ENCODE measurements at places on chromosomes 13 and 19.

DNA sequence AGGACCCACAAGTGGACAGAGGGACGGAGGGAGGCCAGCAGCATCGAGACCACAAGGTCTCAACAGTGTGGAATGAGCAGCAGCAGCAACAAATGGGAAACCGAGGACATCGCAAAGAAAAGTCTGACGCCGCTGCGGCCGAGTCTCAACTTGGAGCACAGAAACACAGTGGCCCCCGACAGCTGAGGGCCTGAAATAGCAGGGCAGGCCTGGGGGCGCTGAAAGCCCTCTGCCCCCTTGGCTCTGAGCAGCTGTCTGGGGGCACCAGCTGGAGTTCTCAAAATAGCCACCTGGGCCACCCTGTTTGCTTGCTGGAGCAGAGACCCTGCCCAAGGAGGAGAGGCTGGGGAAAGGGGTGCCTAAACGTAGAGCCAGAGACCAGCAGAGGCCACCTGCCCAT, 5.9 kb upstream of the ISYNA1 start:
- DNase-seq = no peak

- peak; percentile 23 for DNase-seq
Observed at GRCh38 chr19:49019242-49019932, 2.5 kb upstream of the LHB start.

GRCh38 chr13:94236872-94237271, 242.6 kb downstream of the DCT start:
- no peak for DNase-seq

GRCh38 chr13:102141625-102142472, 260.0 kb downstream of the FGF14 start:
- DNase-seq = peak; percentile 23

DNA sequence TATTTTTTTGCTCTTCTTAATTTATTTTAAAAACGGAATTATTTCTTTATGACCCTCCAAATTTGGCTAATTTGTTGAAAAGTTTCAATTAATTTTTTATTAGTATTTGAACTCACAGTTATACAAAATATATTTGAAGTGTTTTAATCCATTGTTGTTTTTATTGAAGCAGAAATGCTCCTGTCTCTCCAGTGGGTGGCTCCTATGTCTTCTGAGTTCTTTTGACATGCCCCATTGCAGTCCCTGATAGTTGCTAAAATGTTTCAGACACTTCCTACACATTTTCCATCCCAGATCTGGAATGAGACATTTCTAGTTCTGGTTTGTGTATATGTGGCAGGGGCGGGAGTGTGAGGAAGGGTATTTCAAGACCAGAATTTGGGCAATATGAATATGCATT, 579.4 kb upstream of the PRR20A start:
- no peak for DNase-seq

- DNase-seq = no peak
Observed at GRCh38 chr13:51420681-51421490, 31.9 kb downstream of the INTS6 start.

DNA sequence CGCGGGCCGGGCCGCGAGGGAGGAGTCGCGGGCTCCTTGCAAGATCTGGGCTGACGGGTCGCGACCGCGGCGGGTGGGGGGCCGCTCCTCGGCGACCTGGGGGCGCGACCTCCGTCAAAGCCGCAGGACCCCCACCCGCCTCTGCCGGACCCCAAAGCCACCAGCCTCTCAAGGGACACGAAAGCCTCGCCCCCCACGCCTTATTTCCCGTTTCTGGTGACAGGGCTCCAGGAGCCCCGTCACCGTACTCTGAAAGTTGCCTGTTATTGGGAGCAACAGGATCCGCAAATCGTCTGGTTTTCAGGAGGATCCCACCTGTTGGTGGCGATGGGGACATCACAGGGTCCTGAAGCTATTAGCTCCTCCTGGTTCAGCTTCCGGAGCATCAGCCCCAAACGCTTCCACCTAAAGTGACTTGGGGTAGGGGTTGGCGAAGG, 530 bp downstream of the MAU2 start:
- DNase-seq = no peak

DNA sequence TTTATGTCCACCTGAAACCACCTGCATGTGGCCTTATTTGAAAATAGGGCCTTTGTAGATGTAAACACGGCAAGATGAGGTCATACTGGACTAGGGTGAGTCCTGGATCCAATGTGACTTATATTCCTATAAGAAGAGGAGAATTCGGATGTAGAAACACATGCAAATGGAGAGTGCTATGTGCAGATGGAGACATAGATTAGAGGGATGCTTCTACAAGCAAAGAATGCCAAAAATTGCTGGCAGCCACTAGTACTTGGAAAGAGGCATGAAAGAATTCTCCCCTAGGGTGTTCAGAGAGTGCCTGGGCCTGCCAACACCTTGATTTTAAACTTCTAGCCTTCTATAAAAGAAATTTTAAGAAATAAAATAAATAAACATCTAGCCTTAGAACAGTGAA, 226.1 kb downstream of the RFC3 start:
- DNase-seq = peak; percentile 24

DNA sequence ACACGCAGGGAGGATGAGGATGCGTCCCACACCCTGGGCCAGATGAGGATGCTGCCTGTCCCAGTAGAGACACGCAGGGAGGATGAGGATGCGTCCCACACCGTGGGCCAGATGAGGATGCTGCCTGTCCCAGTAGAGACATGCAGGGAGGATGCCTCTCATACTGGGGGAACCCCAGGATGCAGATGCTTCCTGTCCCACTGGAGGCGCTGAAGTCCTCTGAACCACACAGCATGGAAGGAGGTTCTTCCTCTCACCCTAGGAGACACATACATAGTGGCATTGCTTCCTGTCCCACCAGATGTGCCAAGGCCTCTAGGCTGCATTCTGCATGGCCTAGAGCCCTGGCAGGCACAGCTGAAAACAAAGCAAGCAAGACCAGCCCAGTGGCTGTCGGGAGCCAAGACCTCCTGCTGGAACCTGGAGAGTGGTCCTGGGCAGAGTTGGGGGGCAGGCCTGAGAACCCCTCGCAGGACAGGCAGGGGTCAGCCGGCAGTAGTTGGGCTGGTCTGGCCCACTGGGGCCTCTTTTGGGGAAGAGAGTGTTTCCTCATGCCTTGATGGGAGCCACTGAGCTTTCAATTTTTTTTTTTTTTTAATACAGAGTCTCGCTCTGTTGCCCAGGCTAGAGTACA, 4.3 kb downstream of the HPN start:
- no peak for DNase-seq

DNA sequence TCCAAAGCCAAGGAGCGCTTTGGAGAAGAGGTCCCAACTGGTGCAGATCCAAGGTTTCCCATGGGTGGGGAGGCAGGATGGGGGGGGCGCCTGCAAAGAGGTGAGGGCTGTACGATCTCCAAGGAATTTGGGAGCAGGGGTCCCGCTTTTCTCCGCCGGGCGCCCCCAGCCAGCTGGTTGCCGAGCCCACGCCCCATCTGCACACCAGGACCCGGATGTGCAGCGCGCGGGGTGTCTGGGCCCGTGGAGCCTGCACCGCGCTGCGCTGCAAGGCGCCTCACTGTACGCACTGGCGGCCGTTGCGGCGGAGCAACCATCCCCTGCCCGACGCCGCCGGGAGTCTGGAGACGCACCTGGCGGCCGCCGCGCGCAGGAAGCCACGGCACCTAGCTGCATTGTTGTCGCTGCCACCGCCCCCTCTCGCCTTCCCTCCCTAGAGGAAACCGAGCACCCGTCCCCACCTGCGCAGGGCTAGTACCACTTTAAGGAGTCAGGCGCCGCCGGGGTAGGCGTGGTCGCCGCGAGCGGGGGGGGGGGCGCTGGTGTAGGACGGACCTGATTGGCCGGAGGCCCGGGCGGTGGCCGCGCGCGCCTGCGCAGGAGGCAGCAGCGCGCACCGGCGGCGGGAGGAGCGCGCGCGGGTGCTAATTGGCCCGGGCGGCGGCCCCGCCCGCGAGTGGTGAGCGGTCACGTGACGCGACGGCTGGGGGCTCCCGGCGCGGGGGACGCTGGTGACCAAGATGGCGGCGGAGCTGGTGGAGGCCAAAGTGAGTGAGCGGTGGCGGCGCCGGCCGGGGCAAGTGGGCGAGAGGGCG, at the start of gene PIAS4:
Gene PIAS4 (plus strand): TSS at position 716 of the 815 bp plus-strand sequence. CDS start 25 bp downstream, at position 741.
- DNase-seq = peak; percentile 84

- peak; percentile 12 for DNase-seq
Observed at GRCh38 chr19:46571495-46571894, 29.6 kb upstream of the CALM3 start.

DNA sequence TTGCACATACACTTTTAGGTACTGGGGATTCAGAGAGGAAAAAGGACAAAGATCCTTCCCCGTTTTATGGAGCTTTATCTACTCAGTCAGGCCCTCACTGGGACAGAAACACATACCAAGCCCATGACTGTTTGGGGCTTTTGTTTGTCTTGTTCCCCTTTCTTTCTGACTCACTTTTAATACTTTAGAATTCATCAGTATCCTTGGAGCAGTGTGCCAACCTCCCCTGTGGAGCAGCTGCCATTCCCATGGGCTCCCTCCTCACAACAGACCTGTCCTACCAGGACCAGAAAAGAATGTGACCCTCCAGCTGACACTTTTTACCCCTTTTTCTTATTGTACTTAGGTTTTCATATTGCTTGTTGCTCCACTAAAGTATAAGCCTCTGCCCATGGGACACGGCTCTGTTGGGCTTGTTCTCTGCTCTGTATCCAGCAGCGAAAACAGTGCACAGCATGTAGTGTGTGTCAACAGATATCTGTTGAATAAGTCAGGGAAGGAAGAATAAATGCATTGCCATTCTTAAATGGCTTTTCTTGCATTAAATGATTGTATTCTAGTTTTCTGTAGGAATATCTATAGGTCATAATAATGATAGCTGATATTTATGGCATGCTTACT, 431.1 kb downstream of the EFNB2 start:
- peak; percentile 75 for DNase-seq

- no peak for DNase-seq
Observed at GRCh38 chr19:10554760-10555609, 10.8 kb downstream of the KRI1 start.

DNA sequence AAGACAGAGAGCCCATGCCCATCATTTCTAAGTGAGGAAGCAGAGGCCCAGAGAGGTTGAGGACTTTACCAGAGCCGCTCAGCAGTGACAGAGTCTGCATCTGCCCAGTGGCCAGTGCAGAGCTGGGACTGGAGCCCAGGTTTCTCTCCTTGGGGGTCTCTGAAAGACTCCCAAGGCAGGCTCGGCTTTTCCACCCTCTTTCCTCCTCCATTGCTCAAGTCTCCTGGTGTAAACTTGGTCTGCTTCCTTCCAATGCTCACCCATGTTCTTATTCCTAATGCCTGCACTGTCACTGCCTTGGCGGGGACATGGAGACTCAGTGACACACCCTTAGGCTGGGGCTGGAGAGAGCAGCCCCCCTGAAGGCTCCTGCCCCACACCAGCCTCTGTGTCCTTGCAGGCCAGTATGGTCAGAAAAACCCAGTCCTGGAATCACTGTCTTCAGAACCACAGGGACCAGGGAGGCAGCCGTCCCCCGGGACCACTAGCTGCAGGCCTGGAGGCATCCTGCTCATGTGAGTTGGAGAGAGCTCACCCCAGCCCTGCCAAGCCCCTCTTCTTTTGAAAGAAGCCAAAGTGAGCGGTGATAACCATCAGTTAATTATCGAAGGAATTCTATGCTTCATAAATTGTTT, 211.0 kb upstream of the ZNF536 start:
- no peak for DNase-seq

- no peak for DNase-seq
Observed at GRCh38 chr13:105543742-105544141, 991.7 kb downstream of the EFNB2 start.

DNA sequence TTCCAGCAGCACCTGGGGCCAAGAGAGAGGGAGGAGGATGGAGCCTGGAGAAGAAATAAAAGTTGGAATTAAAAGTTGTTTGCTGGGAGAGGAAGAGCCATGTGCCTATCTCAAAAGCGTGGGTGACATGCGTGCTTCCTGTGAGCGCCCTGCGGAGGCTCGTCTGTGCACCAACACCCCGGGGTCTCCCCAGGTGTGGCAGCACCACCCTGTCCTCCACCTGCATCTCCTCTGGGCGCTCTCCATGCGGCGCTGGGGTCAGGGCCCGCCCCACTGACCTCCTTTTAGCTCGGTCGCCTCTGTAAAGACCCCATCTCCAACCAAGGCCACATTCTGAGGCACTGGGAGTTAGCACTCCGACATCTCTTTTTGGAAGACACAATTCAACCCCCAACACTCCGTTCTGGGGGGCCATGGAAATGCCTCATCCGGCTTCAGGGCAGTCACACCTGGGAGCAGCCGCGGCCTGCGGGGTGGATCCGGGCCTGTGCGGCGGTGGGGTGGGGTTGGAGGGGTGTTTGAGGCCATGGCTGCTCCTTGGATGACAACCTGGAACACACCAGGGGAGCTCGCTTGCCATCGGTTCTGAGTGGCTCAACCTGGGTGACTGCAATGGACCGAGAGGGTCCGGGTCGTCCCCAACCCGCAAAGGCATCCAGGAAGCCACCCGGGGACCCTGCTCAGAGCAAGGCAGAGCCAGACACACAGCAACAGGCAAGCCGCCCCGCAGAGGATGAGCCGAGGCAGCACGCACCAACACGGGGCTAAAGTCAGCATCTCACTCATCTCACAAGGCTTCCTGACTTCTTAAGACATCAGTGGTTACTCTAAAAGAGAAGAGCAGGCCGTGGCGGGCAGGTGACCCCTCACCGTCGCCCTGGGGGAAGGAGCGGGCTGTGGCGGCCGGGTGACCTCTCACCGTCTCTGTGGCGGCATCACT, 79.4 kb upstream of the MCF2L start:
- DNase-seq = no peak

DNA sequence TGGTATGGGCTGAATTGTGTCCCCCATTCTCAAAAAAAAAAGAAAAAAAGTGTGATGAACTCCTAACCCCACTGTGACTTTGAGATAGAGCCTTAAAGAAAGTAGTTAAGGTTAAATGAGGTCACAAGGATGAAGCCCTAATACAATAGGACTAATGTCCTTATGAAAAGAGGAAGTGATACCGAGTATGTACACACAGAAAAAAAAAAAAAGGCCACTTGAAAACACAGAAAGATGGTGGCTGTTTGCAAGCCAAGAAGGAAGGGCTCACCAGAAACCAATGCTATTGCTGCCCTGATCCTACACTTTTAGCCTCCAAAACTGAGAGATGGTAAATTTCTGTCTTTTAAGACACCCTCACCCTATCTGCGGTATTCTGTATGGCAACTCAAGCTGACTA, 955.6 kb downstream of the PCDH17 start:
- no peak for DNase-seq

DNA sequence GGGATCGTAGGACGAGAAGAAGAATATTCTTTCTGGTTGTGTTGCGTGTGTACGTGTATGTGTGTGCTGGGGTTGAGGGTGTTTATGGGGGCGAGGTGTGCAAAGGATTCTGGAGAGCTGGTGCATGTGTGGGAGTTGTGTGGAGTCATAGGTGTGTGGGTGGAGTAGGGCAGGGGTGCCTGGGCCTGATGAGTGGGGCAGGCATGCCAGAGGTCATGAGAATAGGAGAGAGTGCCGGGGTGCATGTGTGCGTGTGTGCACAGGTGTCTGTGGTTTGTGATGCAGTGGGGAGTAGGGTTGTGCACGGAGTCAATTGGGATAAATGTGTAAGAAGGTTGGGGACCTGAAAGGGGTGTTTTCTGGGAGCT, 649 bp downstream of the TMEM91 start:
- DNase-seq = peak; percentile 43

DNA sequence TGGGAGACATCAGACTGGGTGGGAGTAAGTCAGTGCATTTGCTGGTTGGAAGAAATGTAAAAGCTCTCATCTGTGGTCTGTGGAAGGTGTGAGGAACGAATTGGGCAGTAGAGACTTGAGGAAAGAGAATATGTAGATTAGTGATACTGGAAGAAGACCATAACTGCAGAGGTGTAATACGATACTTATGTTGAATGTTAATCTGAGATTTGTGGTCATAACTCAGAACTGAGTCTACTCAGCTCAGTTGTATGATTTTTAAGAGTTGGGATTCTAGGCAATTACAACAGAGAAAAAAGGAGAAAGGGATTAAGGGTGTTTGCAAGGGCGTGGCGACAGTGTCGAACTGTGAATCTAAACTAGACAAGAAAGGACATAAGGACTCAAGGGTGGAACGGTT, 3.2 kb upstream of the IL17D start:
- DNase-seq = no peak

Measured in amniotic epithelial cell (primary cell).